SW 1271 (cell line): ENCODE measurements at places on chromosomes 6 and 20.

GRCh38 chr6:31805939-31806469, 762 bp downstream of the LSM2 start:
- DNase-seq: no peak

DNA sequence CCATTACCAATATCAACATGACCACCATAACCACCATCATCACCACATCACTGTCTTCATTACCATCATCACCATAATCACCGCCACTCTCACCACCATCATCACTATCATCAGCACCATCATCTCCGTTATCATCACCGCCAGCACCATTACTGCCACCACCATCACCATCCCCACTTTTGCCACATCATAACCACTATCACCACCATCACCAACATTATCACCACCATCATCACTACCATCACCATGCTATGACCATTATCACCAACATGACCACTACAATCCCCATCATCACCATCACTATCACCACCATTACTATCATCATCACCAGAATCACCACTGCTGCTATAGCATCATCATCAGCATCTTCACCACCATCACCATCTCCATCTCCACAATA, 25.7 kb downstream of the CST2 start:
- no peak for DNase-seq

- DNase-seq: no peak
Observed at GRCh38 chr6:34144581-34145160, 1.2 kb downstream of the GRM4 start.

GRCh38 chr6:125301435-125302391, at the start of gene HDDC2:
Gene HDDC2 (minus strand): TSS chr6:125301967. CDS start chr6:125301932, 35 bp downstream.
- peak; percentile 55 for DNase-seq

GRCh38 chr20:31831771-31832306, 12.7 kb downstream of the MYLK2 start:
- no peak for DNase-seq

DNA sequence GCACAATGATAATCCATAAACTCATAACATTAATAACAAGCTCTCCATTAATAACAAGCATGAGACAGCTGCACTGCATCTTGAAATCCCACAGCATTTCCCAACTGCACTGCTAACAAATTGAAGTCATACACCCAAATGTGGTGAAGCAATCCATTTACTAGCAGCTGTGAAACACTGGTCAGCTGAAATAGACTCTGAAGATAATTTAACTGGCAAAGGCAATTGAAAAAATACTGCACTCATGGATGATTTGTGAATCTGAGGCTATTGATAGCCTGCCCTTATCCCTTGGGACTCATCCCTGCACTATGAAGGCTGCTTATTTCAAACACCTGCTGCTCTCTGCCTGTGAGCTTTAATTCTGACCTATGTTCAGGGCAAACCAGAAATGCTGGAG, 49.1 kb upstream of the PLCB1 start:
- DNase-seq: no peak

GRCh38 chr6:6317825-6318733, 2.4 kb downstream of the F13A1 start:
- no peak for DNase-seq

DNA sequence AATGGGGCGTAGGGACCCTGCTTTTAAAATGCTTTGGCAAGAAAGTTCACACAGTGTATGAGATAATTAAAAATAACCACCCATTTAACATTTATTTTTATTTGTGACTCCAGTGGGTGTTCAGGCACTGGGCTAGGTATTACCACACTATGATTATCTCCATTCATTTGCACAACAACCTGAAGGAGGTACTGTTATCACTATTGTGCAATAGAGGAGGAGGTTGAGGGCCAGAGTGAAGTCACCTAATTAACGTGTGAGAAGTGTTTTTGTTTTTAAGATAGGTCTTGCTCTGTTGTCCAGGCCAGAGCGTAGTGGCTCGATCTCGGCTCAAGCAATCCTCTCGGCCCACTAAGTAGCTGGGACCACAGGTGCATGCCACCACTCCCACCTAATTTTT, 29.2 kb downstream of the MAK start:
- no peak for DNase-seq

GRCh38 chr20:49668181-49668877, 45.3 kb downstream of the B4GALT5 start:
- no peak for DNase-seq

DNA sequence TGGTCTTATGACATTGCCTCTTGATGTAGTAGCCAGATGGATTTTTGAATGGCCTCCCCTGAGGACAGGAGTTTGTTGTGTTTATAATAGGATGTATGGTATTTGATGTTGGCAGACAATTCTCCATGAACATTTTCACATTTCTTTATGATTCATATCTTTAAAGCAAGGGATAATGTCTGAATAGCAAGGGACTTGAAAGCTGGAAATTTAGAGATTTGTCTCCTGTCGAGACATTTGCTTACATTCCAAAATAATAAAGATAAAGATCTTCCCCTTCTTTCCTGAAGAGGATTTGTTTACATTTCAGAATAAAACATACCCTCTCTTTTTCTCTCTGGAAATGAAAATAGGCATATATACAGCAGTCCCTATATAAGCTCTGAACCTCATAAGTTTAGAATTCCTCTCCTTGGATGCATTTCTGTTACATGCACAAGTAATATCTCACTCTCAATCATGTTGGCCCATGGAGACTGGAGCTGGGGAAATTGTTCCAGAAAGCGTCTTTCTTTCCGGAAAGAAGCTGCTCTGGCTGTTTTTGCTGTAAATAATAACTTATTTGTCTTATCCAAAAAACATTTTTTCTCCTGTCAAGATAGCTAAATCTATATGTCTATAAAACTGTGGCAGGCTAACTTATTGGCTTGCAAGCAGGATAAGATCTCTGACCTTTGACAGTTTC, 42.5 kb upstream of the ASCC3 start:
- no peak for DNase-seq

DNA sequence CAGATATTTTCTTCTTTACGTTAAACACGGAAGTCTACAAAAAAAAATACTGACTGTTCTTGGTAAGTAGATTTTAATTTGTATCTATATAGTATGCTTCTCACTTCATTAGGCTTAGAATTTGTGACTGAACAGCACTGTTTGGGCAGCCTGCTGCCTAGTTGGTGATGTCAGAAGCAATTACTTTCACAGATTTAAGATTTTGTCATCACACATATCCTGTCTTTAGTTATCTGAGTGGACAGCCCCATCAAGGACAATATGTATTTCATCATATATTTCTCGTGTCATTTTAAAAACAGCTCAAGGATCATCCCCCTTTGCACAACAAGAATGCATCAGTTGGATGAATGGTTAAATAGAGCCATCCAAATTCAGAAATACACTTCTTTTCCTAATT, 338.4 kb upstream of the CITED2 start:
- DNase-seq: no peak

GRCh38 chr20:52817511-52817910, 154.6 kb upstream of the TSHZ2 start:
- DNase-seq: no peak

- DNase-seq: no peak
Observed at GRCh38 chr20:61356196-61356595, 104.1 kb downstream of the CDH4 start.

DNA sequence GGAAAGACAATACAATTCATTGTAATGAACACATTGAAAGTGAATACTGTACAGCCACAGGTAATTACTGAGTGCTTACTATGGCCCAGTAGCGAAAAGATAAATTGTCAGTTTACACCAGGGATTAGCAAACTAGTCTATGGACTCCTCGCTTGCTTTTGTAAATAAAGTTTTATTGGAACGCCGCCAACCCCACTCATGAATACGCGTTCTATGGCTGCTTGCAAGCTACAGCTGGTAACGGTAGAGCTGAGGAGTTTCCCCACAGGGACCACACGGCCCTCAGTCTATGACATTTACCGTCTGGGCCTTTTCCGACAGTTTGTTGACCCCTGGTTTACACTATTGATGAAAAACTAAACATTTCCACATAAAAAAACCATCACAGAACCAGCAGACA, 24.2 kb downstream of the LAMA5 start:
- no peak for DNase-seq

DNA sequence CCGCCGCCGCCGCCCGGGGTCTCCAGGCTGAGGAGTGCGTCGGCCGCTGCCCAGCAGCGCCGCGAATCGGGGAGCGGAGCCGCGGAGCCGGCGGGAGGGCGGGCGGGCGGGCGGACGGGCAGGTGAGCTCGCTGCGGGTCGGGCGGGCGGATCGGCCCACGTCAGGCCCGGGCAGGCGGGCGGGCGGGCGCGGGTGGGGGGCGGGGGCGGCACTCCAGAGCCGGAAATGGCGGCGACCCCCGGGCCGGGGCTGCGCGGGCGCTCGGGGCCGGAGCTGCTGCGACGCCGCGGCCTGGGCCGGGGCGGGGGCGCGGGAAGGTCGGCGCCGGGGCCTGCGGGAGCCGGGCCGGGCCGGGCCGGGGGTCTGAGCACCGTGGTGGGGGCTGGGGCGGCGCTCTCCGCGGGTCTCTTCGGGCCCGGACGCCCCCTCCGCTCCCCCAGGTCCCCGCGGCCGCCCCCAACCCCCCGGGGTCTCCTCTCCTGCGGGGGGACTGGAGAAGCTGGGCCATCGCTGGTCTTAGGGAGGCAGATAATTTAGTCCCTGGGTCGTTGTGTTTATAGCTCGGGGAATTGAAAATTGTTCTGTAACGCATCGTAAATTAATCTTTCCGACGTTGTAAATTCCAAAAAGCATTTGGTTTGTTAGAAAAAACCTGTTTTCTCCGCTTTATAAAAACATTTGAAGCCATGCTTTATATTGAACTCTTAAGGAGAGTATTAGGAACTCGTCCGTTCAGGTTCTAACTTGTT, 451 bp downstream of the DNAJC5 start:
- DNase-seq: no peak

GRCh38 chr20:45336530-45337366, 11.5 kb downstream of the SDC4 start:
- peak; percentile 64 for DNase-seq

GRCh38 chr6:16430391-16431089, 192.2 kb downstream of the GMPR start:
- no peak for DNase-seq

DNA sequence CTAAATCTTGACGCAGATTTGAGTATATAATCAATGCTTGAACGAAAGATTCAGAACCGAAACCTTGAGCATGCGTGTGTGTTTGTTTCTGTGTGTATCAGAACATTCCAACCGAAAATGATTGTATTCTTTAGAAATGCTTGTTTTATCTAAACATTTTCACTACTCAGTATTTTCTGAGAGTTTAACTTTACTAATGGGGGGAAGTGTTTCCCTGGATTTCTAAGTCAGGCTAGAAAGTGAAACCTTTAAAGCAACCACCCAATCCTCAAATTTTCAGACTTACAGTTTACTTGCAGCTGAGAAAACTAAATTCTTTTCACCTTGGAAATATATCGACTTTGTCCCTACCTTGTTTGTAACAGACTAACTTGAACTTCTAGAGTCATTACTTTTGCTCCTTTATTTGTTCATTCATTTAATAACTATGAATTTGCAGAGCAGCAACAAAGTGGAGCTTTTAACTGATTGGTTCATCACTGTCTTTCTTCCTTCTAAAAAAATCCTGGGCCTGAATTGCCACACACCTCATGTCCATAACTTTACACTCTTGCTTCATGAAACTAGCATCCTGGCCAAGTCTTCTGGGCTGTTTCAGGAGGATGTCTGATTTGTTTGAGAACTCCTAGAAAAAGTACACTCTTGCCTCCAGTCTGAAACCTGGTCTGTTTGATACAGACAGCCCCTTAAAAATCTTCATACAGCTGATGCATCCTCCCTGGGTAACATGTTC, 77.8 kb upstream of the XRN2 start:
- DNase-seq: no peak

DNA sequence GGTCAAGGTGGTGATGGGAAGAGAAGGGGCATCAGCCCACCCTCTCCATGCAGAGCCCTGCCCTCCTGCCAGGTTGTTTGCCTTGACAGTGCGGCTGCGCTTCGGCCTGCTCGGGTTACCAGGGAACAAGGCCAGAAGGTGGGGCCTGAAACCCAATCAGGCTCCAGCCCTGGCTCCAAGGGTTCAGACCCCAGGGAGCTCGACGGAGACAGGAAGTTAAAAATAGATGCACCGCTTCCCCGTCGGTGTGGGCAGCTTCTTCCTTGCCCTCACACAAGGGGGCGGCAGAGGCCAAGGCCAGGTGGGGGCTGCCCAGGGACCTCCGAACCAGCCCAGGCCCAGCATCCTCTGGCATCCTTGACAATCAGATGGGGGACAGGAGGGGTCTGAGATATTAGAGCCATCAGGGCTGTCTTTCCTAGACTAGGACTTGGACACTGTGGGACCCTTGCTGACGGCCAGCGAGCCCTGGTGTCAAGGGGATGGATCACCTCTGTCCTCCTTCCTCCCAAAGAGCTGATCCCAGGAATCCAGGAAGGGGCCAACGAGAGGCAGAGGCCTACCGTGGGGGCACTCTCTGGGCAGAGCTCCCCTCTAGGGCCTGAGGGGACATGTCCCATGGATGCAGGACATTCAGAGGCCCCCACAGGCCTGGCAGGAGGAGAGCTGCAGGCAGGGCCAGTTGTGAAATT, 65.2 kb downstream of the RIPOR3 start:
- DNase-seq: no peak

GRCh38 chr20:48769069-48769983, 58.5 kb downstream of the PREX1 start:
- no peak for DNase-seq

GRCh38 chr6:52697903-52698302, 27.0 kb downstream of the TMEM14A start:
- DNase-seq: no peak

GRCh38 chr20:58148891-58149290, 79.6 kb downstream of the ANKRD60 start:
- DNase-seq: no peak

DNA sequence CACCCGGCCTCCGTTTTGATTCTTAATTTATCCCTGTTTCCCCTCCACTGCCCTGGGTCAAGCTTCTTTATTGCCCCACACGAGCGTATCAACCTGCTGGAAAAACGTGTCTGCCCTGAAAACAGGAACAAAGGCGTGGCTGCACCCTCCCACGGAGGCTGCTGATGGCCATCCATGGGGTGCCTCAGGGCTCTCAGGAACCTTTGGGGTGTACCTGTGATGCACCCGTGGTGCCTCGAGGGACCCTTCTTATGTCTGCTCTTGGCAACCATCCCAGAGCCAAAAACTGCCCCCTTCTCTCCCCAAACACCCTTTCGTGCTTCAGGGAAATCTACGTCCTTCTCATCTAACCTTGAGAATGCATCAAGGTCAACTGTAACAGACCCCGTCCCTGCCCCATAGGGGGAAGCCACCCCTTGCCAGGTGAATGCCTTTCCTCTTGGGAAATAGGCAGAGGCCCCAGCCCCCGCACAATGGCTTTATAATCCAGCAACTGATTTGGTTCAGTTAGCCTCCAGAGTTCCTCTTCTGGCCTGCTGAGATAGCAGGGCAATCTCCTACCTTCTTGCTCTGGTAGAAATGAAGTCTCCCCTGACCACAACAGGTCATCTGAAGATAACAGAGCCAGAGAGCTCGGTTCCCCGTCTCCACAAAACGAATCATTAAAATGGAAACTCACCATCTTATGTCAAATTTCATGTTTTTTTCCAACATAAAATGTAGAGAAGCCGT, 29.4 kb downstream of the PSMG4 start:
- DNase-seq: no peak

GRCh38 chr20:23643659-23644058, 5.9 kb upstream of the CST3 start:
- DNase-seq: no peak

GRCh38 chr20:47540443-47541354, 39.0 kb downstream of the NCOA3 start:
- DNase-seq: no peak
